ENCODE measurements at places on chromosomes 5 and 9.

DNA sequence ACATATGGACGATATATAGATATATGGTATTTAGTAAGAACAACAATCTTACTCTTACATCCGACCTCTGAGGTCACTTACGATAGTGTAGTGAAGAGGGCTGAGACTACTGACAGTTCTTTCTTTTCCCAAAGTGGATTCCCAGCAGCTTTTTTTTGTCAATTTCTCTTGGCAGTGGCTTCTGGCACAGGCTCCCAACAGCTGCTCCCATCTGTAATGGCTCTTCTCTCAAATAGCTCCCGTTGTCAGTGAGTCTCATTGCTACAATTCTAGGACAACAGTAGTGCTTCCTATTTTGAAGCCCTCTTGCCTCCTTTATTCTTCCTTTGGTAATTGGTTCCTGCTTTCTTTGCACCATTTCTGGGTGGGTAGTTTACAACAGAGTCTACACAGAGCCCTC is 68.4 kb downstream of the SLC25A46 start:
- DNase-seq: no peak

GRCh38 chr5:94228791-94229190 is 389.6 kb downstream of the KIAA0825 start:
- DNase-seq: no peak

GRCh38 chr5:65874241-65874640 is 52.1 kb upstream of the ERBIN start:
- DNase-seq: no peak

DNA sequence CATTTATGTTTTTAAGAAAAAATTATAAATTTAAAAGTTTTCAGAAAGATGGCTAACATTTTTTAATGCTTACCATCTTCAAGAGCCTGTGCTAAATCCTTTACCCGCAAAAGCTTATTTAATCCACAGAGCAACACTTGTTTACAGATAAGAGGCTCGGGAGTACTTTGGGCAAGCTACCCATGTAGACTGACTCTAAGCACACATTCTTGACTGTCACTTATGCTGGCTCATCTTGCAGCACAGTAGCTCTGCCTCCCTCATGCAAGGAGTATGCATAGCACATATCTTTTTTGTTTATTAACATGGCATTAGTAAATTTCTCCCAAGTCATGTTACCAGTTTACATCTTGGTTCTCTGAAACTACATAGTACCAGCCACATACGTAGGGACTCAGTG is 14.7 kb downstream of the SH3RF2 start:
- no peak for DNase-seq

GRCh38 chr5:130720355-130720754 is 444.7 kb downstream of the HINT1 start:
- no peak for DNase-seq

GRCh38 chr9:120692901-120693699 is 21.2 kb downstream of the MEGF9 start:
- DNase-seq: no peak

DNA sequence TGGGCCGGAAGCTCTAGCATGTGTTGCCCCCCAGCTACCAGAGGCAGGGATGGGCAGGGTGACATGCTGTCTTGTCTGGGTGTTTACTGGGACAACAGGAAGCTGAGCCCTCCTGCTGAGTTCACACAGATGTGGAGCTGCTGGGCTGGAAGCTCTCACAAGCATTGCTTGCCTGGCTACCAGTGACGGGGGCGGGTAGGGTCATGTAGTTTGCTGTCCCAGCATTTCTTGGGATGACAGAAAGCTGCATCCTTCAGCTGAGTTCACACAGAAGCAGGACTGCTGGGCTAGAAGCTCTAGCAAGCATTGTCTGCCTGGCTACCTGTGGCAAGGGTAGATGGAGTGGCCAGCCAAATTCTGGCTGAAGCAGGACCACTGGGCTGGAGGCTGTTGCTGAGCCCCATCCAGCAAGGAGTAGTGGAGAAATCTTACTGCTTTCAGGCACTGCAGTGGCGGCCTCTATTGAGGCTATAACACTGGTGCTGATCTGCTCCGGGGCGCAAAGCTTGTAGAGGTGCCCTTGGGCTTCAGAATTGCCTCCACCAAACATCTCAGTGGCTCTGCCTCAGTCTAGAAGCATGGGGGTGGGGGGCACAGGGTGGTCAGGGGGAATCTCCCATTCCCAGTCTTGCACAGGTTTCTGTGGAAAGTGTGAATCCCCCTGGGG is 25.1 kb downstream of the POLK start:
- DNase-seq: no peak

- DNase-seq: no peak
Observed at GRCh38 chr5:139312075-139312474, 18.5 kb downstream of the MATR3 start.

DNA sequence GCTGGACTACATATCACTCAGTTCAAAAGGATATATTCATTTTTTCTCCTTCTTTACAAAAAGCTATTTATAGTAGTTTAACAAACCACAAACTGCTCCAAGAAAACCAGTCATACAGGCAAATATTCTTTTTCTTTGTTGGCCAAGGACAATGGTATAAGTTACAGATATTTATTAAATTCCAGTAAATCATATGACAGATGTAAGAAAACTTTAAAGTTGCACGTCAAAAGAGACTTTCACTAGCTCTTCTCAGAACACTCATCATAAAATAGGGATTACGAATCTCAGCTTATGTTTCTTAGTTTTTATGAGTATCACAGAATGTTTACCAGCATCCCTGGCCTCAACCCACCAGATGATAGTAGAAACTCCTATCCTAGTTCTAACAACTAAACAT is 67.2 kb downstream of the ANKRD31 start:
- DNase-seq: no peak

DNA sequence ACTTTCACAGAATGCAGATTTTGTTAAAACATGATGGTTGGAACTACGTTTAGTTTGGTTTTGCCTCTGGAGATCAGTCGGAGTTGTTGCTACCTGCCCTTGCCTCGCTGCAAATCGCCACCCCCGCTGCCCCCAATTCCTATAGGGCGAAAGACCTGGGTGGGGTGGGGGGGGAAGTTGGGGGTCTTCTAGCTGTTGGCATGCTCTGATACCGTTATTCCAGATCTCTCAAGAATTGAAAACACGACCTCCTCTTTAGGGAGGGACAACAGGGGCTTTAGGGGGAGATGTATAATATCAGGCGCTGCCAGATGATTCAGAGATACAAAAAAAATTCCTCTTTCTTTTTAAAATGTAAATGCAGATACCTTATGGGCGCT is 36.4 kb upstream of the NFIB start:
- DNase-seq: no peak

GRCh38 chr5:13480834-13481233 is 463.7 kb downstream of the DNAH5 start:
- no peak for DNase-seq

DNA sequence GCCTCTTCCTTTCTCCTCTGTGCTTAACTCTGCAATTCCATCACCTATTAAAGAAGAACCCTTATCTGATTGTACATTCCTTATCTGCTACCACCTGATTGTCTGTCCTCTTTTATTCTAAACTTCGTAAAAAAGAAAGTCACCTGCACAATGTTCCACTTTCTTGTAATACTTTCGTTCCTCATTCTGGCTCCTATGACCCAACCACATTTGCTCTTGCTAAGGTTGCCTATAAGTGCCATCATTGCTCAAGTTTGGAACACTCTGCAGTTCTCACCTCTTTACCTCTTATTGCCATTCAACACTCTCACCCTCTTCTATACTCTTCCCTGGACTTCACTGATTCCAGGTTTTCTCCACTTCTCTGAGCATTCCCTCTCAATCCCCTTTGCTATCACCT is 10.1 kb downstream of the TAF1L start:
- no peak for DNase-seq

- DNase-seq: no peak
Observed at GRCh38 chr9:86705490-86705889, 241.8 kb downstream of the GAS1 start.

DNA sequence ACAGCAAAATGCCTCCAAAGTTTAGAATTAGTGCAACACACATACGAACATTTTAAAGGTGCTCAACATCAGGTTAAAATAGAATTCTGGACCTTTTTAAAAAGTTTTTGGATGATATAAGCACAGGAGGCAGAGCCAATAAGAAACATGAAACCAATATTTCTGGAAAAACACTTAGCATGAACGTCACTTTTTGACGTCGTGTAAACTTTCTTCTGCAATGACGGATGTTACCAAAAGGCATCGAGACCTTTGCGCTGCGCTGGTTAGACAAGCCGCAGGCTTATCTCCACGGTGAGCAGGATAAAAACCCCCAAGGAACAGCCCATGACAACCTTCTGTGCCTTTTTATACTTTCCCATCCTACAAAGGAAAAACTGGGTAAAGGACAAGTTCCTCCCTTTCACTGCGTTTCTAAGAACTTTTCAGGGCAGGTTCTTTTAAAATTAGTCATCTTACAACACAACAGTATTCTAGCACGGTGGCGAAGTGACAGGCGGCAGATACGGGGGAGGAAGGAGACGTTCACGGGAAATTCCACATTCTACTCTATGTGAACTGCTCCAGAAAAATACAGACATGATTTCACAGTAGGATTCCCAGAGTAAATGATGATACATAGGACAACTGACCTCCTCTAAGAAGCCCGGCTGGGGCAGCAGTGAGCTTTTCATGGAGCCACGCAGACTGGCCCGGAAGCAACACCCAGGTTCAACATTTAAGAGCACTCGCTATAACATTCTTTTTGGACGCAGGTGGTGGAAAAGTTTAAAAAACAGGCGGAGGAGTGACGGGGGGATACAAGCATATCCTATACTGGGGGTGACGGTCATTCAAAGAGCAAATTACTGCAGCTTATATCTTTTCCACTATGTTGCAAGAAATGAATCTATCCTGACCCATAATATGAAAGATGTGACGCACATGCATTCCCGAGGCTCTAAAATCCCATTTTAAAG is 52.4 kb downstream of the USP20 start:
- DNase-seq: no peak

DNA sequence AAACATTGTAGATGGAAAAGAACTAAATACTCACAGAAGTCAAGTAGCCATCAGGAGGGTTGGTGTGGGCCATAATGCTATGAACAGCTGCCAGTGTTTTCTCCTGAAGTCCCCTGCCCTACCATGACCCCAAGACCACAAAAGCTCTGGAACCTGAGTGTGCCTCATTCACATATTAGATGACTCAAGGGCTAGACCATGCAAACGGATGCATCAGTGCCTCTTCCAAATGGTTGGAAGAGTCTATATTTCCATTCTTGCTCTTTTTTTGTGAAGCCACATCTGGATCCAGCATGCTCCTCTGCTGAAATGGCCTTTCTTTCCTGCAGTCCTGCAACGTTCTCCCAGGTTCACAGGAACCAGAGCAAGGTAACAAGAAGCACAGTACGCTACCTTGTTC is 136.6 kb upstream of the EPB41L4A start:
- no peak for DNase-seq

GRCh38 chr9:90925581-90926257 is 124.1 kb downstream of the SYK start:
- DNase-seq: no peak

DNA sequence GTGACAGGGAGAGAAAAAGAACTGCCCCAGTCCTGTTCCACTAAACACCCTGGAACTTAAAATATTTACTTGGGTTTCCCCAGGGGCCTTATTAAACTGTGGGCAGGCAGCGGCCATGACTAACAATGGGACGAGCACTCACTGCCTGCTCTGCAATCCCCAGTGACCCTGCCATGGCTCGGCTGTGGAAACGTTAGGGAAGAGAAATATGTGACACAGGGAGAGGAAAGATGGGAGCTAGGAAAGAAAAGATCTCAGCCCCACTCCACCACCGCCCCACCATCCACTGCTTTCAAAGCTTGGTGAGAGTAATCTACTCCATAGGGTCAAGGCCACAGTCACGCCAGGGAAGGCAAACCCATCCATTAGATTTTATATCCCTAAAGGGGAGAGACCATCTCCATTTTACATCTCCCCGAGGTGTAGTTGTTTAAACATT is 117.6 kb downstream of the EFNA5 start:
- no peak for DNase-seq

- no peak for DNase-seq
Observed at GRCh38 chr5:139181322-139181730, 16.8 kb downstream of the SIL1 start.

- DNase-seq: no peak
Observed at GRCh38 chr9:113587471-113588031, 124.0 kb downstream of the RGS3 start.

DNA sequence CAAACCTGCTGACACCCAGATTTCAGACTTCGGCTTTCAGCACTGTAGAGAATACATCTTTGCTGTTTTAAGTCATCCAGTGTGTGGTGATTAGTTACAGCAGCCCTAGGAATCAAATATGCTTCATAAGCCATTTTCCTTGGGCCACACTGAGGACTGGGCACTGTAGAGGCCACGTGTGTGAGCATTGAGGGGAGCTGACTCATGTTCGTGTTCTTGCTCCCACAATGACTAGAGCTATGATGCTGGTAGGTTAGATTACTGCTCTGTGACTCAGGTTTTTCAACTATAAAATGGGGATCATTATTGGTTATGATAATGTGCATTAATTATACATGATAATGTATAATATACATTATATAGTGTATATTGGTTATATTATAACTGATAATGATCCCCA is 96.5 kb upstream of the PALM2AKAP2 start:
- DNase-seq: no peak

- no peak for DNase-seq
Observed at GRCh38 chr9:7828334-7828733, 28.8 kb upstream of the DMAC1 start.

DNA sequence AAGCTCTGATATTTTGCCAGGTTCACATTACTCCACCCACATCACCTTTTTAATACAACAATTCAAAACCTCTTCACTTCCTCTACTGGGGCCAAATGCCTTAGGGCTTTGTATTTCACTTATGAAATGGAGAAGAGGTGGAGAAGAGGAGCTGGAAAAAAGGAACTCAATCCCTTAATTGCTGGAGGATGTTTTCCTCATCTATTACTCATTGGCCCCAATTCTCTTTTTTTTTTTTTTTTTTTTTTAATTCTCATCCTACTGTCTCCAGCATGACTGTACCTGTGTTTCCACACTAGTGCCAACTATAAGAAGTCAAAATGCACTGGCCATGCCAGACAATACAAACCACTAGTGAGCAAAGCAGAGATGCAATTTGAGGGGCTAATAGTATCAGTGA is 20.9 kb downstream of the FAM13B start:
- DNase-seq: peak; percentile 35

GRCh38 chr9:85137696-85138095 is 468.2 kb downstream of the NTRK2 start:
- no peak for DNase-seq

GRCh38 chr5:75734913-75735789 is 17.9 kb upstream of the POC5 start:
- DNase-seq: no peak

GRCh38 chr9:122095010-122095767 is 2.1 kb upstream of the TTLL11 start:
- no peak for DNase-seq

- no peak for DNase-seq
Observed at GRCh38 chr9:101840694-101841188, 102.3 kb upstream of the GRIN3A start.

DNA sequence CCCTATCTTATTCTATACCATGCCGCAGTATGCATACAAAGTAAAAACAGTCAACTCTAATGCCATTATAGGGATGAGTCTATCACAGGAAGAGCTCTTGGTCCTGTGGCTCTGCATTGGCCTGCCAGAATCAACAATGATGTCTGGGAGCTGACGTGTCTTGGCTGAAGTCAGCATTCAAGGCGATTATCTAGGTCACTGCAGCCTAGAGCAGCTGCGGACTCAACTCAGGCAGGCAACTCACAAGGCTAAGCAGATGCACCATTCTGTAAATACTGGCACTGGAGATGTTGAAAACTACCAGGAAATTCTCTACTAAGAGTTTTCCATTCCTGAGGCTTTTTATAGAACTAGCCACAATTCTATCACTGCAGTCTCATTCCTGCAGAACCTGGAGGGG is 13.3 kb downstream of the SPATA9 start:
- no peak for DNase-seq

All from NCI-H2029 treated with DMSO at 0.1 percent for 48 hours (cell line).